Glutamatergic neuron (in vitro differentiated cells): ENCODE measurements at places on chromosomes 13 and 19. TPM values are rescaled to one million over a fixed set of nuclear protein-coding genes. Genes with fewer than 3 reads are reported as not detected.

SLC10A2 gene
- not detected for total RNA-seq

DNA sequence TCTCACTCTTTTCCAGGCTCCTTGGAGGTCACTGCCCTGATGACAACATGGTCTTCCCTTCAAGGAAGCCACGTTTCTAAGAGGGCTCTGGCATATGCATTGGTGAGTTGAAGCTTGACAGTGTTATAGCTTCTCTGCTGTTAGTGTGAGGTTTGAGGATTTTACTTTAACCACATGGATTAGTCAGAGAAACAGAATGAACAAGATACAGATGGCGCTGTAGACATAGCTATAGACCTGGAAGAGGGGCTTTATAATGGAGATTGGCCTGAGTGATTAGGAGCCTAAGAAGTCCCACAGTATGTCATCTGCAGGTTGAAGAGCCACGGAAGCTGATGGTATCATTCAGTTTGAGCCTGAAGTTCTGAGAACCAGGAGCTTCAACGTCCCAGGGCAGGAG is 18.4 kb upstream of the URI1 start:
- H3K4me1 ChIP-seq, result no peaks in the 10 kb centered on the region
- H3K27me3 ChIP-seq, result peaks cover under 1% of the 10 kb centered on the region
- no peak for DNase-seq
- no peak overlapping the region for H3K4me3 ChIP-seq

GRCh38 chr19:18427080-18427742 is 8.0 kb downstream of the SSBP4 start:
- H3K4me3 ChIP-seq, result peak overlapping the region; percentile 25
- peaks cover 10% of the 10 kb centered on the region for H3K27me3 ChIP-seq
- peak; percentile 19 for DNase-seq
- H3K4me1 ChIP-seq, result peaks cover 20% of the 10 kb centered on the region
- H3K27ac ChIP-seq, result peak overlapping the region; percentile 94
- H3K36me3 ChIP-seq, result no peaks in the 10 kb centered on the region

ATP1A3 gene
- 650 TPM for total RNA-seq

- no peak for DNase-seq
- no peak overlapping the region for H3K27ac ChIP-seq
- H3K4me1 ChIP-seq, result no peaks in the 10 kb centered on the region
- H3K27me3 ChIP-seq, result no peaks in the 10 kb centered on the region
Observed at GRCh38 chr13:22012686-22013085, 341.8 kb downstream of the FGF9 start.

DNA sequence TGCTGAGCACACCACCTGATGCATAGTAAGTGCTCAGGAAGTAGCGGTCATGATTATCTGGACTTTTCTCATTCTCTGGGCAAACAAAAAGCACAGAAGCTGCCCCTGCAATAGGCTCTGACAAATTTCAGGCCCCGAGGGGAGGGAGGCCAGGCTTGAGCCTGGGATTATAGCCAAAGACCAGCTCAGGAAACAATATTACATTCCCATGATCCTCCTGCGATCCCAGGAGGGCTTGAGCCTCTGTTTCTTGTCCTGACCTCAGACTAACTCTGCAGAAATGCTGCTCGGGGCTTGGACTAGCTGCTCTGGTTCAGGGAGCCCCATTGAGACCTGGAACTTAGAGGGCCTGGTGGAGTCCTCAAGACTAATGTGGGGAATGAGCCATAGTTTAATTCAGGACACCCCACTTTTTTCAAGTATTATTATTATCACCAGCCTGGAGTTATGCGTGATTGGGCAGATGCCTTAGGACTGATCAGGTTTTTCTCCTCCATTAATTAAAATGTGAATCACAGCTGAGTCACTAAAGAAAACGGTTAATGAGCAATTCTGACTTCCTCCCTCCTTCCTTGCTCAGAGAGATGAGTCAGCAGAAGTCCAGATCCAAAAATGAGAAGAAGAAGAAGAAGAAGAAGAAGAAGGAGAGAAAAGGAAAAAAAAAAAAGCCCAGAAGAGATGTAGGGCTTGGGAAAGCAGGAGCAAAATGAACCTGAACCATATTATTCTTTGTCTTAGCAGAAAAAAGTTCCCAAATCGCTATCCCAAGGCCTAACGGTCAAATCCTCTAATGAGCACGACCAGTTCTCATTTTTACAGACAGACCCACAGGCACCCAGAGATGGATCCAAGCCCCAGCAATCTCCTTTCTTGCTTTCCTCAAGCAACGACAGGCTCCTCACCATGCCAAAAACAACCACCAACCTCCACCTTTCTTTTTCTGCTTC is 107.2 kb downstream of the CACNA1A start:
- peaks cover 9% of the 10 kb centered on the region for H3K4me1 ChIP-seq
- peaks cover 5% of the 10 kb centered on the region for H3K27me3 ChIP-seq
- DNase-seq, result no peak
- peaks cover 5% of the 10 kb centered on the region for H3K36me3 ChIP-seq

TYROBP gene
- total RNA-seq, result not detected

GRCh38 chr13:99310382-99311031 is 3.3 kb upstream of the GPR183 start:
- no peaks in the 10 kb centered on the region for H3K36me3 ChIP-seq
- H3K4me3 ChIP-seq, result no peak overlapping the region
- H3K4me1 ChIP-seq, result no peaks in the 10 kb centered on the region
- peaks cover 2% of the 10 kb centered on the region for H3K27me3 ChIP-seq
- H3K27ac ChIP-seq, result no peak overlapping the region

WDR87 gene
- total RNA-seq, result not detected

DNA sequence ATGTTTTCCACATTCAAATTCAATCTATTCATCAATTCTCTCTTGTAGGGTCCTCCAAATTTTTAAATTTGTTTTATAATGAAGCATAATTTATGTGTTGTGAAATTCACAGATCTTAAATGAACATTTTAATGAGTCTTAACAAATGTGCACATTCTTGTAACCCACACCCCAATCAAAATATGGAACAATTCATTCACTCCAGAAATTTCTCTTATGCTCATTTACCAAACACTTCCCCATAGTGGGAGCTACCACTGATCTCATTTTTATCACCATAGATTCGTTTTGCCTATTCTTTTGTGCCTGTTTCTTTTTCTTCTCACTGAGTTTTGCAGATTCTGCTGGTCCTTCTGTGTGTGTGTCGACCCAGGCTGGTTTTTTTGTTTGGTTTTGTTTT is 664.1 kb downstream of the EFNB2 start:
- no peak overlapping the region for H3K4me3 ChIP-seq
- H3K4me1 ChIP-seq, result no peaks in the 10 kb centered on the region
- no peak overlapping the region for H3K27ac ChIP-seq
- no peak for DNase-seq
- no peaks in the 10 kb centered on the region for H3K36me3 ChIP-seq

ADAMTS10 gene
- 87.6 TPM for total RNA-seq

DNA sequence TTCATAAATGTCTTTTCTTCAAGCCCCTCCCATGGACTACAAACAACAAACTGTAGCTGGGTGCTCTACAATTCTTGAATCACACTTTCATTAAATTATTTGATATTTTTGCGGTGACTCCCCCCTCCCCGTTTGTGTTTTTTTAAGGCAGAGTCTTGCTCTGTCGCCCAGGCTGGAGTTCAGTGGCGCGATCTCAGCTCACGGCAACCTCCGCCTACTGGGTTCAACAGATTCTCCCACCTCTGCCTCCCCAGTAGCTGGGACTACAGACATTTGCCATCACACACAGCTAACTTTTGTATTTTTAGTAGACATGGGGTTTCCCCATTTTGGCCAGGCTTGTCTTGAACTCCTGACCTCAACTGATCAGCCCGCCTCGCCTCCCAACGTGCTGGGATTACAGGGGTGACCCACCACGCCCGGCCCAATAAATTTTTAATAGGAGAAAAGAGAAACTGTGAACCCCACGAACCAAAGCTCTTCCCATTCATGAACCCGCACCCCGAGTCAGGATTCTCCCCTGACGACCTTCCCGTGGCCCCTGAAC is 703 bp downstream of the ZNF506 start:
- H3K27ac ChIP-seq, result peak overlapping the region; percentile 99
- H3K4me3 ChIP-seq, result peak overlapping the region; percentile 99
- peaks cover 6% of the 10 kb centered on the region for H3K4me1 ChIP-seq
- H3K36me3 ChIP-seq, result peaks cover 15% of the 10 kb centered on the region
- DNase-seq, result no peak
- H3K27me3 ChIP-seq, result peaks cover 9% of the 10 kb centered on the region

DNA sequence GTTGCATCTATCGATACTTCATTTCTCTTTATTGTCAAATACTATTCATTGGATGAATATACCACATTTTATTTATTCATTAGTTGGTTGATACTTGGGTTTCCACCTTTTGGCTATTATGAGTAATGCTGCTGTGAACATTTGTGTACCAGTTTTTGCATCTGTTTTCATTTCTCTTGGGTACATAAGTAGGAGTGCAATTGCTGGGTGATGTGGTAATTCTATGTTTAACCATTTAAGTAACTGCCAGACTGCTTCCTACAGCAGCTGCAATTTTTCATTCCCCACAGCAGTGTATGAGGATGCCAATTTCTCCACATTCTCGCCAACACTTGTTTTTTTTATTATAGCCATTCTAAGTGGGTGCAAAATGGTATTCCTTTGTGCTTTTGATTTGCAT is 2.6 kb downstream of the KCNJ14 start:
- no peak overlapping the region for H3K4me3 ChIP-seq
- DNase-seq, result no peak
- H3K4me1 ChIP-seq, result no peaks in the 10 kb centered on the region
- H3K36me3 ChIP-seq, result no peaks in the 10 kb centered on the region
- H3K27me3 ChIP-seq, result no peaks in the 10 kb centered on the region
- no peak overlapping the region for H3K27ac ChIP-seq

- DNase-seq, result peak; percentile 29
- peaks cover 8% of the 10 kb centered on the region for H3K4me1 ChIP-seq
- H3K36me3 ChIP-seq, result no peaks in the 10 kb centered on the region
- peak overlapping the region; percentile 59 for H3K4me3 ChIP-seq
- peaks cover 10% of the 10 kb centered on the region for H3K27me3 ChIP-seq
Observed at GRCh38 chr19:6216236-6216995, 63.4 kb downstream of the MLLT1 start.

COG6 gene
- total RNA-seq, result 25.5 TPM

TUBB4A gene
- total RNA-seq, result 225 TPM

GRCh38 chr13:113357529-113357928 is 6.4 kb downstream of the GRTP1 start:
- no peak overlapping the region for H3K27ac ChIP-seq
- no peaks in the 10 kb centered on the region for H3K36me3 ChIP-seq
- H3K4me1 ChIP-seq, result peaks cover 5% of the 10 kb centered on the region
- no peak overlapping the region for H3K4me3 ChIP-seq
- no peaks in the 10 kb centered on the region for H3K27me3 ChIP-seq
- no peak for DNase-seq

CASP14 gene
- total RNA-seq, result not detected

DNA sequence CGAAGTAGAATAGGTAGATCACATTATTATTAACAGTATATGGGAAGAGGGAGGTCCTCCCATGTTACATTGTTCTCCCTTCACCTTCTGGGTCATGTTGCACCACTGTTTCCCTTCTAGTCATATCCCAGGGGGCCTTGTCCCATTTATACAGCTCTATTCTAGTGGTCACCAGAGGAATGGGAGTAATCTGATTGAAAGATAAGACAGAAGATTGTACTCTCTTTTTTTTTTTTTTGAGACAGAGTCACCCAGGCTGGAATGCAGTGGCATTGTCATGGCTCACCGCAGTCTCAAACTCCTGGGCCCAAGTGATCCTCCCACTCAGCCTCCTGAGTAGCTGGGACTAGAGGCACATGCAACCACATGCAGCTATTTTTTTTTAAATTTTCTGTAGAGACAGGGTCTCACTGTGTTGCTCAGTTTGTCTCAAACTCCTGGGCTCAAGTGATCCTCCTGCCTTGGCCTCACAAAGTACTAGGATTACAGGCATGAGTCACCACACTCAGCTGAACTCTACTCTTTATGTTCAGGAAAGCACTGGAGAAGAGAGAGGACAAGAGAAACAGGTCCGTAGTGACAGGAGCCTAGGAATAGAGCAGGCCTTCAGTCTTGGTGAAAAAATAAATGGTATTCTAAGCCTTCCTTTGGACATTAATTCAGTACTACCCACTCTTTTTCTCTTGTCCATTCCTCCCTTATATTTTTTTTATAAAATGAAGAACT is 4.3 kb upstream of the ZNF529 start:
- H3K27me3 ChIP-seq, result peaks cover 2% of the 10 kb centered on the region
- DNase-seq, result no peak
- H3K27ac ChIP-seq, result no peak overlapping the region
- peaks cover 23% of the 10 kb centered on the region for H3K36me3 ChIP-seq
- no peak overlapping the region for H3K4me3 ChIP-seq
- peaks cover 9% of the 10 kb centered on the region for H3K4me1 ChIP-seq

GRCh38 chr13:40191186-40191980 is 475.1 kb downstream of the FOXO1 start:
- no peak for DNase-seq
- H3K36me3 ChIP-seq, result no peaks in the 10 kb centered on the region
- peaks cover 16% of the 10 kb centered on the region for H3K4me1 ChIP-seq
- no peaks in the 10 kb centered on the region for H3K27me3 ChIP-seq

GRCh38 chr19:33022472-33023116 is 42.1 kb downstream of the RHPN2 start:
- H3K4me3 ChIP-seq, result no peak overlapping the region
- no peaks in the 10 kb centered on the region for H3K36me3 ChIP-seq
- H3K4me1 ChIP-seq, result no peaks in the 10 kb centered on the region
- DNase-seq, result no peak
- H3K27me3 ChIP-seq, result no peaks in the 10 kb centered on the region
- H3K27ac ChIP-seq, result no peak overlapping the region

ADGRE2 gene
- 0.66 TPM for total RNA-seq

- no peak overlapping the region for H3K27ac ChIP-seq
- H3K27me3 ChIP-seq, result peaks cover 2% of the 10 kb centered on the region
- H3K4me1 ChIP-seq, result peaks cover 2% of the 10 kb centered on the region
- no peaks in the 10 kb centered on the region for H3K36me3 ChIP-seq
- H3K4me3 ChIP-seq, result no peak overlapping the region
Observed at GRCh38 chr13:49419276-49419675, 24.6 kb downstream of the CAB39L start.

DNA sequence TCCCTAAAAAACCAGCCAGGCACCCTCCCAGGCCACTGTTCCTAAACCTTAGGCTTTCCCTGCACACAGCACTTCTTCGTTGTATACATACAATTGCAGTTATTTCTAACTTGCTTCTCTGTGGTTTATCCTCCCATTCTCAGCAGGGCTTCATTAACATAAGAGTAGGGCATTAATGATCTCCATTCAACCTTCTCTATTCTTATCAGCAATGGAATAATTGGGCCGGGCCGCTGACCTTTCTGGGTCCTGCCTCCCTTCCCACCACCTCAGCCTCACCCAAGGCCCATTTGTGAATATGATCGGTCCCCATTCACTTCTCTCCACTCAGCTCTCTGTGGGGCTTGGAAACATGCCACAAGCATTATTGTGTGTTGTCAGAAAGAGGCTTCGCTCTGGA is 184.2 kb downstream of the SUCLA2 start:
- H3K4me1 ChIP-seq, result no peaks in the 10 kb centered on the region
- no peak overlapping the region for H3K27ac ChIP-seq
- H3K27me3 ChIP-seq, result no peaks in the 10 kb centered on the region
- H3K36me3 ChIP-seq, result no peaks in the 10 kb centered on the region
- DNase-seq, result no peak

ZNF581 gene
- 31.0 TPM for total RNA-seq

DNA sequence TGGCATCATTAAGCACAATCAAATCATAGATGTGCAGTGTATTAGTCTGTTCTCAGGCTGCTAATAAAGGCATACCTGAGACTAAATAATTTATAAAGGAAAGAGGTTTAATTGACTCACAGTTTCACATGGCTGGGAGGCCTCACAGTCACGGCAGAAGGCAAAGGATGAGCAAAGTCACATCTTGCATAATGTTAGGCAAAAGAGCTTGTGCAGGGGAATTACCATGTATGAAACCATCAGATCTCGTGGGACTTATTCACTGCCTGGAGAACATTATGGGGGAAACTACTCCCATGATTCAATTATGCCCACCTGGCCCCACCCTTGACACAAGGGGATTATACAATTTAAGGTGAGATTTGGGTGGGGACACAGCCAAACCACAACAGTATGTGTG is 245.2 kb upstream of the DACH1 start:
- H3K4me1 ChIP-seq, result peaks cover 13% of the 10 kb centered on the region
- no peak overlapping the region for H3K4me3 ChIP-seq
- no peaks in the 10 kb centered on the region for H3K36me3 ChIP-seq
- peak overlapping the region; percentile 30 for H3K27ac ChIP-seq
- no peaks in the 10 kb centered on the region for H3K27me3 ChIP-seq
